ENCODE measurements at places on chromosomes 11 and 22.

GRCh38 chr11:27085605-27086004 is 45.0 kb downstream of the BBOX1 start:
- no peak for DNase-seq

DNA sequence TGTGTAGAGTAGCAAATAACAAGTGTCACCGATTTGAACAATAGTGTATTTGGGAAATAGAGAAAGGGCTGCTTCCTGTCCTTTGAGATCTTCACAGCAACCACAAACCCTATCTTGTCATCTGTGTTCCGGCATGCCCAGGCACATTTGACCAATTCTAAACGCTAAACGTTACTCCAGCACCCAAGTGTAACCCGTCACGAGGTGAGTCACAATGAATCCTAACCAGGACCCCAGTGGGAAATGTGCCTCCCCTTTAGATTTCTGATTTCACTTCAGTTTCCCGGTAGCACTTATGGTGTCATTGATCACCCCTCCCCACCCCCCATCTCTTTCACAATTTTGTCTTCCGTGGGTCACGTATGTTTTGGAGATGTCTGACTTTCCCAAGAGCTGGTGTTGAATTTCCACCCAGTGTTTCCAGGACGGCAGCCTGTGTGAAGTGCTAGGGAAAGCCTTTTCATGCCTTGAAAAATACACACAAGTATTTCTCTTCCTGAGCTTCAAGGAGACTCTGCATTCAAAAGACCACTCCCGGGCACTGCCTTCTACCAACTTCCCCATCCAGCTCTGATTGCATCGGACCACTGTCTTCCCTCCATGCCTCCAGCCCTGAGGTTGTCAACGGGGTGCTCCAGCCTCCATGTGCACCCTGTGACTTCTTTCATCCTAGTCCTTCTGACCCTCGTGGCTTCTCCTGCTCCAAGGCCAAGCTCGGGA is 10.5 kb upstream of the C11orf24 start:
- DNase-seq = no peak

GRCh38 chr11:99766811-99767210 is 746.1 kb downstream of the CNTN5 start:
- no peak for DNase-seq

GRCh38 chr11:95908826-95909225 is 15.1 kb downstream of the MTMR2 start:
- no peak for DNase-seq

DNA sequence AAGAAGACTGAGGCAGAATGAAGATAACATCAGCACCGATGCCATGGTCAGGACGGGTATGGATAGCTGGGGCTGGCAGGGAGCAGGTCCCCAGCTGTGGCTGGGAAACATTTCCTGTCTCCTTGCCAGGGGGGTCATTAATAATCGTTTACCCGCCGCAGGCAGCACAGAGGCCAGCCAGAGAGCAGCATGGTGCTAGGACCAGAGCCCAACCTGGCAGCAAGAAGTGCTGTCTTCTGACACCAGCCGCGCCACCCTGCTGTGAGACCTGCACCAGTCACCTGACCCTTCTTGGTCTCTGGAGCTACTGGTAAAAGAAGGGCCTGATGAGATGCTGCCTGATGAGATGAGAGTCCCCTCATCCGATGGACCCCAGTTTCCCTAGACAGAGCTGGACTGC is 36.3 kb downstream of the PDE2A start:
- no peak for DNase-seq

DNA sequence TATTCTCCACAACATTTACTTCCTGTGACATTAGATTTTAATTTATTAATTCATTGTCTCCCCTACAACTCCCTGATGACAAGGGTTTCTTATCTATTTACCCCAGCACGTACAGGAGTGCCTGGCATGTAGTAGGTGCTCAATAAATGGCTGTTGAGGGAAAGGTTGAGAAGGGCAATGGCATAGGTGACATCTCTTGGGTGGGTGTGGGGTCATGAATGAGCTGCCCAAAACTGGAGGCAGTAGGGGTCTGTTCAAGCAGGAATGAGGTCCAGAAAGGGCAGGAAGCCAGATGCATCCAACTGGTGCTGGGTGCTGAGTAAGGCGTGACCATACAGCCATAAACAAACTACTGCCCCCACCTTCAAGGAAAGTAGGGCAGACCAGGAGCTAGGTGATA is 2.8 kb downstream of the VWCE start:
- no peak for DNase-seq

DNA sequence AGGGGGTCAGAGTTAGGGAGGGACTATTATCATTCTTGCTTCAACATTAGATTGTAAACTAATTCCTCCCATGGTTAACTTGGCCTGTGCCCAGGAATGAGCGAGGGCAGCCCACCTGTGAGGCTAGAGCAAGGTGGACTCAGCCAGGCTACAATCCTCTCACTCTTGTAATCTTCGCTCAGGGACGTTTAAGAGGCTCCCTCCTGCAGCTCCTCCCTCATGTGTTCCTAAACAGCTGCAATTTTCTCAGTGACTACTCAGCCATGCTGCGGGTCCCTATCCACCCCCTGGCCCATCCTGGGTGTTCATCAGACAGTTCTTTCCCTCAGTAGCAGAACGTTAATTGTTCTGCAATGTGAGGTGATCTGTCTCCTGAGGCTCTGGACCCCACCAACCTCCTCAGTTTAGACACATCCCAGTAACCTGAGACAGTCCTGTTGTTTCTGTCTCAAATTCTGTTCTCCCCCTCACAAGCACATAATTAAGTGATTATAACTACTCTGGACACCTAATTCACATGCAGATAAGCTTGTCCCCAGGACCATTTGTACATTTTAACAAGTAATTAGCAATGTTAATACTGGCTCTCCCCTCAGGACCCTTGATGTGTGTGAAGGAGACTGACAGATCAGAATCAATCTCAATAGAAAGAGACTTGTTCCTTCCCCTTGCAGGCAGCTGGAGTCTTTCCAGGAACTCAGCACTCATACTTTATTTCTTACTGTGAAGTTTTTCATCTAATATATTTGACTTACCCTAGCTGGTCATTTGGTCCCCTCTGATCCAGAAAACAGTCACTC is 337.2 kb upstream of the B3GAT1 start:
- DNase-seq = no peak

DNA sequence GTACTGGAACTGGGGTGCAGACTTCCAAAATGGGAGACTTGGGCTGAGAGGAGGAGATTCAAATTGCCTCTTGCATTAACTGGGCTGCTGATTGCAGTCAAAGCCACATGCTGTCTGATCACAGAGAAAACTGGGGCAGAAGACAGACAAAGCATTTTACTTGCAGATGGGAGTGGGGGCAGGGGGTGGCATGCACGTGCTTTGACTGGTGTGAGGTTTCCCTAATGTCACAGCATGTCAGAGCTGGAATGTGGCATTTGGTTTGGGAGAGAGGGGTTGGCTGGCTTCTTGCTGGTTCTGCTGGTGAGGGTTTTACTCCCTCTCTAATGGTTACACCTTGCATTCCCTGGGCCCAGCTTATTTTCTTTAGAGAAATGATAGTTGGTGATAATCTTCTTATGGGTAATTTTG is 2.9 kb downstream of the TUB start:
- DNase-seq = no peak

GRCh38 chr22:41862530-41863266 is 29.8 kb downstream of the SREBF2 start:
- DNase-seq = no peak

GRCh38 chr11:131626788-131627187 is 256.4 kb downstream of the NTM start:
- DNase-seq = no peak

DNA sequence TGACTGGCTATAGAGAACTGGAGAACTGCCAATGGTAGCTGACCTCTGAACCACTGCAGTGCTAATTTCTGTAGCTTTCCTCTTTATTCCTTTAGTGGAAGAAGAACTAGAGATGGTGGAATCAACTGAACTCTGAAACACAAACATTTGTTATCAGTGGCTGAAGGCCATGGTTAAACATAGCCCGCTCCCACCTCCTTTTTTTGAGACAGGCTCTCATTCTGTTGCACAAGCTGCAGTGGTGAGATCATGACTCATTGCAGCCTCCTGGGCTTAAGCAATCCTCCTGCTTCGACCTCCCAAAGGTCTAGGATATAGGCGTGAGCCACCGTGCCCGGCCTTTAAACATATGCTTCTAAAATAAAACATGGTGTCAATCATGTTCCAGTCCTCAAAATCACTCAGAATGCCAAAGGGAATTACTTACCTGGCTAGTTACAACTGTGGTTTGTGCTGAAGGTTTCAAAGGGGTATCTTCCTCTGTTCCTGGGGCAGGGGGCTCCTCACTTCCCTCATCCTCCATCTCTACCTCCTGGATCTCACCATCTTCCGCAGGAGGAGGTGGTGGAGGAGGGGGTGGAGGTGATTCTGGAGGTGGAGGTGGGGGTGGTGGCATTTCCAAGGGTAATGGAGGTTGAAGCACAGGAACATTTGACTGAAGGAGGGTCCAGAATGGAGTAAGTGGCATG is 9.0 kb upstream of the AGBL2 start:
- peak; percentile 69 for DNase-seq

GRCh38 chr22:30354644-30355043 is 2.0 kb downstream of the SF3A1 start:
- DNase-seq = no peak

- no peak for DNase-seq
Observed at GRCh38 chr11:58567889-58568512, 7.7 kb downstream of the LPXN start.

DNA sequence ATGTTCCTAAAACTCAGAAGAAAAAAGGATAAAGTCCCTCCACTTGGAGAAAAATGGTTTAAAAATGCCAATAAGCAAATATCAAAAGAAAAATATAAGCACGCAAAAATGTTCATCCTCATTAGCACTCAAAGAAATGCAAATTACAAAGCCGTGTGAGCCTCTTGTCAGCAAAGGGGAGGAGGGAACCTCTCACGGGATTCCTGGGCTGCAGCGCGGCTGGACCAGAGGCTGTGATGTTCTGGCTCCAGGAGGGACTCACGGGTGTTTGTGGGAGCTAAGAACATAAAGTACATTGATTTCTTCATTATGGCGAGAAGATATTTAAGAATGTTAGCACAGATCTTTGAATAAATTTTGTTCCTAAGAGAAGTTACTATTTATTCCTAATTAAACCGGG is 1451.2 kb downstream of the BRD1 start:
- DNase-seq = no peak

DNA sequence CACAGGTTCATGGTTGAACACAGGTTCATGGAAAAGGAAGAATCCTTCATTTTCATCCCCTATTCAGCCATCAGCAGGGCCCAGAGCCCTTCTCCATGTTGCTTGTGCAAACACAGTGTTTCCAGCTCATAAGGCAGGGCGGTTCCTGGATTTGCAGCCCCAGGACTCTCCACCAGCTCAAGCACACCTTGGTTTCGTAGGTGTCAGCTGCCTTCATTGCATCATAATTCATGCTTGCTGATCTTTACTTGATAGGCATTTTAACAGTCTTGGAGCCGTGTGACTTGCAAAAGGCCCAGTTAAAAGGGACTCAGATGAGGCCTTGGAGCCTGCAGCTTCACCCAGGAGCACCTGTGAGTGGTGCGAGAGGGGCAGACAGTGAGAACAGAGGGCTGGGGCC is 318.1 kb upstream of the B3GAT1 start:
- no peak for DNase-seq

DNA sequence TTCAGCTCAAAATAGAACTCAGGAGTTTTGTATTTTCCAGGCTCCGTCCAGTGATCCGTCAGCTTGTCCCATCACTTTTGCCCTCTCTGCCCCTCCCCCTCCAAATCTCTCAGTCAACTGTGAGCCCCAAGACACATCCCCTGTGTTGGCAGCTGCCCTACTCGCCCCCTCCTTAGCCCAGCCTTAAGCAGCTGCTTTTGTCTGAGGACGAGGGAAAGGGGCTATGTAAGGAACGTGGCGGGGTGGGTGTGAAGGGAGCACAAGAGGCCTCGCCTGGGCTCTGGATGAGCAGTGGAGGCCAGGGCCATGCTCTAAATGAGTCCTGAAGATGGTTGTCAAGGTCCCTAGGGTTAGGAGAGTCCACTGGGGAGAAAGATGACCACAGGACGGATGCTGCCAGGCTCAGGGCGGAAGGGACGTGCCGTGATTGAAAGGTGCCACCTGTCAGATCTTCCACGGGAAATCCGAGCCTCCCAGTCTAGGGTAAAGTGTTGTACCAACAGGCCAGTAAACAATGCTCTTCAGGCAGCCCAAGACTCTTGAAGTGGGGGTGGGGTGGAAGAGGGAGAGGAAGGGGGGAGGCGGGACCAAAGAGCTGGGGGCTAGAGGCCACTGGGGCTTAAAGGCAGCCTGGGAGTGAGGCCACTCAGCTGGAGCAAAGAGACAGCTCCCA is at the start of gene SMTNL1:
Gene SMTNL1 (plus strand): TSS at position 649 of the 673 bp plus-strand sequence. CDS start 5,048 bp downstream, outside the sequence.
- no peak for DNase-seq

GRCh38 chr11:79089601-79090000 is 351.2 kb downstream of the TENM4 start:
- no peak for DNase-seq

- DNase-seq = no peak
Observed at GRCh38 chr11:72238492-72239312, 5.3 kb downstream of the PHOX2A start.

- no peak for DNase-seq
Observed at GRCh38 chr11:76566811-76567210, 103.7 kb downstream of the LRRC32 start.

Measured in non-pigmented ciliary epithelial cell (primary cell).